Esophagus mucosa (tissue), 1 donor: ENCODE measurements at places on chromosomes 2 and 18. TPM values are rescaled to one million over a fixed set of nuclear protein-coding genes. Genes with fewer than 3 reads are reported as not detected.

The CIB4 gene
- not detected for total RNA-seq

The PPP1R1C gene
- 1.8 TPM for total RNA-seq

The MYO7B gene
- total RNA-seq, result 0.04 TPM

The STARD6 gene
- total RNA-seq, result not detected

The GORASP2 gene
- total RNA-seq, result 60.8 TPM

The MARCHF4 gene
- total RNA-seq, result not detected

The KCNG3 gene
- 0.12 TPM for total RNA-seq

The CRYBA2 gene
- not detected for total RNA-seq

The MAPRE2 gene
- total RNA-seq, result 4.5 TPM

The DPYSL5 gene
- total RNA-seq, result not detected

The MEIS1 gene
- total RNA-seq, result 31.8 TPM

The COL4A3 gene
- total RNA-seq, result 0.76 TPM

The CEP76 gene
- 6.1 TPM for total RNA-seq

The POMC gene
- 0.44 TPM for total RNA-seq

The SMAD2 gene
- 87.2 TPM for total RNA-seq

The CYS1 gene
- 0.52 TPM for total RNA-seq

The AQP12A gene
- not detected for total RNA-seq

The CFAP210 gene
- total RNA-seq, result not detected

The CCDC85A gene
- total RNA-seq, result 0.24 TPM

The SCRN3 gene
- total RNA-seq, result 25.3 TPM

The ACP1 gene
- total RNA-seq, result 61.2 TPM

The MOB1A gene
- 81.3 TPM for total RNA-seq

The RNF152 gene
- total RNA-seq, result 7.7 TPM
